ENCODE measurements at places on chromosomes 3 and 15.
A peak's percentile ranks its signal among the peaks of the same experiment; 100 is the strongest.

DNA sequence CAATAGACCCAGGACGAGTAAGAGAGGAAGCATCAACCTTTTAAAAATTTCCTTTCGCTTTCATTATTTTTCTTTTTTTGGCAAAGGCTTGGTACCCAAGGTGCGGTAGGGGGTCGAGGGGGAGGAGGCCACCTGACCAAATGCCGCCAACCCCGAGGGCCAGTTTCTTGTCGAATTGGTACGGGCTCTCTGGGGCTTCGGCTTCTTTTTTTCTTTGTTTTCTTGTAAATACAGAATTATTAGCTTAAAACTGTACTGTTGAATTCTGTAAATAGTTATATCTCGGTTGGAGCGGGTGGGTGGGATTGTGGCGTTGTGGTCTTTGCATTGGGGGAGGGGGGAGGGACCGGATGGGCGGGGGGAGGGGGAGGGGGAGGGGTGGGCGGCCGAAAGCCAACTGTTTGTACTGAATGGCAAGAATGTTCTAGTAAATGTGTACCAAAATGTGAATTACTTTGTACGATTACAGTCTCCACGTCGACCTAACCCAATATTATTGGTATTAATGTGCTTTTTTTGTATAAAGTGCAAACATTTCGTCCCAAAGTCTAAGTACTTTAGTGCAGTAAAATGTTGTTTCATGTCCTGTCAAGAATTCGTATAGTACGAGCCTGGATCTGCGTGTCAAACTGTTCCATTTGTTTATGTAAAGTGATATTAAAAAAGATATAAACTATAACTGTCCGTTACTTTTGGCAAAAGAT is 4.7 kb downstream of the ZIC1 start:
- no peak for DNase-seq

DNA sequence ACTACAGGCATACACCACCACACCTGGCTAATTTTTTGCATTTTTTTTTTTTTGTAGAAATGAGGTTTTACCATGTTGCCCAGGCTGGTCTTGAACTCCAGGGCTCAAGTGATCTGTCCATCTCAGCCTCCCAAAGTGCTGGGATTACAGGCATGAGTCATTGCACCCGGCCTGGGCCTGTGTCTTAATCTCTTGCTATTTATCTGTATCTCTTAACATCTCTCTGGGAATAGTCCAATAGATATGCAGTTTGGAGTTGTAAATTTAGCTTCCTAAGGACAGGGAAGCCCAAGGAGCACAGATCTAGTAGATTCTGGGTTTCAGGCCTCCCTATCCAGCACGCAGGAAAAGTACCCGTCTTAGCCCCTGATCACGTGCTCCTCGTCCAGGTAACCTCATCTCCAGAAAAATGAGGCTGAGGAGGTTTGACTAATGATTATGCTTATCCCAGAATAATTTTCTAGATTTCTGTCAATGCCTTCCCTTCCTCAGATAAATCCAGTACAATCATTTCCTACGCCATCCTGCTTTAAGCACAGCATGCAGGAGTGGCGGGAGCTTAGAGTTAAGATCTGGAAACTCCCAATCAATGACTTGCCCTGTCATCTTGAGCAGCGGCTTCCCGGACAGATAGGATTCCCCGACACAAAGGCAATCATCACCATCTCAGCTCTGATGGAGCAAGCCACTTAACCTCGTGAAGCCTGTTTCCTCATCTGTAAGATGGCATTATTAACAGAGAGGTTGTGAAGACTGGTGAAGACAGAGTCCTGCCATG is 12.3 kb upstream of the CTDSPL start:
- no peak for DNase-seq

- DNase-seq, result no peak
These were observed 26.9 kb upstream of the WDR72 start for GRCh38 chr15:53786401-53786800.

GRCh38 chr3:107845380-107846278 is 245.2 kb downstream of the CD47 start:
- DNase-seq, result no peak

GRCh38 chr15:42832576-42832975 is 88.0 kb downstream of the TTBK2 start:
- DNase-seq, result no peak

- no peak for DNase-seq
These were observed 11.1 kb downstream of the RIOX2 start for GRCh38 chr3:97960993-97961766.

DNA sequence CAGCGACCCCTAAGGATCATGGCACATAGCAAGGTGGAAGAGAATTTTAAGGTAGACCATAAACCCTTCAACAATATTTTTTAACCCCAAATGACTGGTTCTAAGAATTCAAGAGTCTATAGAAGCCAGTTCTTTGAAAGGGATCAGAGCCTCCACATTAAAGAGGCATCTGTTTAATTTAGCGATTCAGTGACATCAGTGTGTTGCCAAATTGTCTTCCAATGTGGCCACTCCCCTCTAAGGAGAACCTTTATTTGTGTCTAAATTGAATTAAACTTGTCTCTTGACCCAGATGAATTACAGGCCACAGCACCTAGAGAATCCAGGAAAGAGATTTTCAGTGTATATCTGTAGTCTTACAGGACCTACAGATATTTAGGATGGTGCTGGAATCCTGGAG is 6.6 kb upstream of the SH3BP5 start:
- no peak for DNase-seq

DNA sequence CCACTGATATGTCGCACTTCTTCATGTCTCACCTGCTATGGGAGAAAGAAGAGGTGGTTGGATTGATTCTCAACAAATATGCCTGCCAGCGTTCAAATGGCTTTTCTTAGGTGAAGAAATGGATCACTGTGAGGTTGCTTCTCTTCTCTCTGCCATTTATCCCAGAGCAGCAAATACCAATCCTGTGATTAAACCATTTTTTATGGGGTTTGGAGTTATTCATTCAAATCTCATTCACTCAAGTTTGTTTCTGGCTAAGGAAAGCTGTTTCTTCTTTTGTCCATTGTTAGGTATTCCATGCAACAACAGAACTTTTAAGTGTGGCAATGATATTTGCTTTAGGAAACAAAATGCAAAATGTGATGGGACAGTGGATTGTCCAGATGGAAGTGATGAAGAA is 12.2 kb upstream of the C3orf52 start:
- no peak for DNase-seq

DNA sequence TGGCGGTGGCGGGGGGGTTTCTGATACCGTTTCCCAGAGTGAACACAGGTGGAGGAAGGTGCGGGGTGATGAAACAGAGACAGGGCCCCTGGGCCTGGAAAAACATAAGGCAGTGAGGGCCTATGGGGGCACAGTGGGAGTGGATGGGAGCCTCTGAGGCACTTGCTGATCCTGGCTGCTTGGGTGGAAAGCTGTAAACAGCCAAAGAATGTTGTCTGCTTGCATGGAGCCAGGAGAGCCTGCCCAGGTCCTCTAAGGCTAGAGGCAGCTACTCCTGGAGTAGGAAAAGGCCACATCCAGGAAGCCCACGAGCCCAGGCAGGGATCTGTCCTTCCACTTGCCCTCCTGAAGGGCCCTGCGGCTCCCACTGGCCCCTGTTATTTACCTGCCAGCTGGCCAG is 2.9 kb upstream of the SEMA3B start:
- no peak for DNase-seq

- DNase-seq, result no peak
These were observed 121.4 kb downstream of the KLHL25 start for GRCh38 chr15:85673326-85673725.

- DNase-seq, result peak; percentile 15
These were observed 1.4 kb upstream of the CHRNA7 start for GRCh38 chr15:32028921-32029320.

DNA sequence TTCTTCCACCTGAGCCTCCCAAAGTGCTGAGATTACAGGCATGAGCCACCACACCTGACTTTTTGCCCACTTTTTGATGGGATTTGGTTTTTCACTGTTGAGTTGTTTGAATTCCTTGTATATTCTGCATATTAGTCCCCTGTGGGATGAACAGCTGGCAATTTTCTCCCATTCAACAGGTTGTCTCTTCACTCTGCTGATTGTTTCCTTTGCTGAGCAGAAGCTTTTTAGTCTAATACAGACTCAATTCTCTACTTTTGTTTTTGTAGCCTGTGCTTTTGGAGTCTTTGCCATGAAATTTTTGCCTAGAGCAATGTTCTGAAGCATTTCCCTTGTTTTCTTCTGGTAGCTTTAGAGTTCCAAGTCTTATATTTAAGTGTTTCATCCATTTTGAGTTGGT is 62.7 kb upstream of the MFGE8 start:
- DNase-seq, result no peak

DNA sequence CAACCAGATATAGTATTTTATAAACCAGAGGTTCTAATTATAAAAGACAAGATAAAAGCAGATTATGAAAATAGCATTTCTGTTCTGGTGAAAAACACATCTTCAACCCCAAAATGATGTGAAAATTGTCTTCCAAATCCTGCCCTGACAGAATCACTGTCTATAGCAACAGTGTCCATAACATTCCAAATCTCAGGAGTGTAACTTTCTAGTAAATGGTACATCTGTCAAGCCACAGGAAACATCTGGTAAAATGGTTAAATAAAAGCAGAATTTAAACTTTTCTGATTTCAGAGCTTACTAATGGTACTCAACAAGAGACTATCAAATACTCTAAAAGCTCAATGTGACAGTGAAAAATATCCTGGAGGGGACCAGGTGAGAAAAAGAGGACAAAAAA is 60.5 kb downstream of the VGLL4 start:
- no peak for DNase-seq

DNA sequence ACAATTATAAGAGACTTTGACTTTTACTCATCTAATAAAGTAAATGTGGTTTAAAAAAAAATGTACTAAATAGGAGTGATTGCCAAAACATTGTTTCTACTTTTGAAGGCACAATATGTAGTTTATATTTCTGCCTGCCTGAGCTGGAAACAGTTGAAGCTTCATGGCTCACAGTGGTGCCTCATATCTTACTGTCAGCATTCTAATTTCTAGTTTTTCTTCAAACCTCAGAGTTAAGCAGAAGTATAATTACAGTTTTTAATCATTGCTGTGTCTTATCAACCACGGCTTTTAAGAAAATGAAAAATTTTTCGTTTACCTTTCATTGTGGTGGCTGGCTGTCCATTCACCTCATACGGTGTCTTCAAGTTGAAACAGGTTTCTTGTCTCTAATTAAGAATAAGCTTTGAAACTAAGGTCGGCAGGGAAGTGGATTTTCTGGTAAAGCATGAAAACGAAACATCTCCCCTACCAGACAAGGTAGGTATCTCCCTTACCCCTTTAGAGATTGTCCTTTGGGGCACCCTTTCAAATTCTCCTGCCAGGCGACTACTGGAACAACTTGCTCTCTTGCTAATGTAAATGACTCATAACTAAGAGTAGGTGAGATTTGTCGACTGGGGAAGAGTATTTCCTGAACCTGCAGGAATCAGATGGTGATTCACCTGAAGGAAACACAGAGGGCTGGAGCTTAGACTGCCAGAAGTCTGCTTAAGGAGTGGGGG is at the start of gene GPR87:
GPR87 (minus strand) TSS at position 554 of the 725 bp plus-strand sequence. CDS start 16,720 bp downstream, outside the sequence.
- DNase-seq, result no peak

- no peak for DNase-seq
These were observed 20.2 kb upstream of the PARP14 start for GRCh38 chr3:122660297-122660974.

GRCh38 chr15:57527382-57528091 is 64.2 kb upstream of the MYZAP start:
- DNase-seq, result peak; percentile 76

- DNase-seq, result no peak
These were observed 6.6 kb upstream of the SUCNR1 start for GRCh38 chr3:151866711-151867410.

- DNase-seq, result no peak
These were observed 1.4 kb downstream of the ST6GAL1 start for GRCh38 chr3:186931532-186932280.

GRCh38 chr15:74500401-74500800 is 39.4 kb upstream of the UBL7 start:
- no peak for DNase-seq

- no peak for DNase-seq
These were observed 372.7 kb upstream of the ATP10A start for GRCh38 chr15:26235864-26236263.

- no peak for DNase-seq
These were observed 30.1 kb downstream of the GOLGB1 start for GRCh38 chr3:121719423-121719822.

GRCh38 chr15:47857776-47858167 is 140.5 kb downstream of the SEMA6D start:
- DNase-seq, result no peak

GRCh38 chr15:81334768-81335435 is 11.0 kb upstream of the STARD5 start:
- no peak for DNase-seq

DNA sequence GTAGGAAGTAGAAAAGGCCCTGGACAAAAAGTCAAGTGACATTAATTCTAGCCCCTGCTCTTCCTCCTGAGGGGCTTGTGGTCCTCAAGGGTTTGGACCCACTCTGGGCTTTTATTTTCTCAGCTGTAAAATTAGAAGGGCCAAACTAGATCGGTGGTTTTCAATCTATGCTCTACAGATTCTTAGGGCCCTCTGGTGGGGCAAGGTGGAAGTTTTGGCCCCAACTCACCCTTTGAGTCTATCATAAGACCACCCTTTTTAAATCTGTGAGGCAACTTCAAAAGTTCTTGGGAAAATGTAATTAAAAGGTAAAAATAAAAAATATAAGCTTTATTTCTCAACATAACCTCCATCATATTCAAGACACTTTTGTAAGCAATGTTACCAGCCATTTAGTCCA is 25.6 kb upstream of the CFAP161 start:
- DNase-seq, result no peak

GRCh38 chr3:68468695-68469375 is 463.5 kb downstream of the TAFA4 start:
- DNase-seq, result no peak

DNA sequence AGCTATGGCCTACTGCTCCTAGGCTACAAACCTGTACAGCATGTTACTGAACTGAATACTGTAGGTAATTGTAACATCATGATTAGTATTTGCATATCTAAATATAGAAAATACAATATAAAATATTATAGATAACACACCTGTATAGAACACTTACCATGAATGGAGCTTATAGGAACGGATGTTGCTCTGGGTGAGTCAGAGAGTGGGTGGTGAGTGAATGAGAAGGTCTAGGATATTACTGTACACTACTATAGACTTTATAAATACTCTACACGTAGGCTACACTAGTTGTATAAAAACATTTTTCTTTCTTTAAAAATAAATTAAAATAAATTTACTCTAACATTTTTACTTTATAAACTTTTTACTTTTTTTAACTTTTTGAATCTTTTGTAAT is 224.0 kb upstream of the CBLB start:
- no peak for DNase-seq

DNA sequence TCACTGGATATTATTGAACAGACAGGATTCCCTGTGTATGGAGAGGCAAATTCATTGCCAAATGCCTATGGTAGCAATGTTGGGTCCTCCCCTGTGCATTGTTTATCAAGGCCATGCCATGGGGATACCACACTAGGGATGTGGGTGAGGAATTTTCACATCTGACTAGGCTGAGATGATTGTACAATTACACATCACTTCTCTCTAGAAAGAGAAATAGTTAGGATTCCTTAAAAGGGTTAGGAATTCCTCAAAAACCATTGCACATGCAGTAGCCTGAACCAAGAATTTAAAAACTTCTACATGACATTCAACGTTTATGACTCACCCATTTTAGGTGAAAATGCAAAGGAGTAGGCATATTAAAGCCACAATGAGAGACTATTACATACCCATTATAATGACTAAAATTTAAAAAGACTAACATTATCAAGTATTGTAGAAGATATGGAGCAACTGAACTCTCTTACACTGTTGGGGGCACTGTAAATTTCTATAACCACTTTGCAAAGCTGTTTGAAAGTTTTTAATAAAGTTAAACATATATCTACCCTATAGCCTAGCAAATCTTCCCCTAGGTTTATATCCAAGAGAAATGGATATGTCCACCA is 175.9 kb downstream of the THRB start:
- DNase-seq, result no peak

GRCh38 chr3:52289747-52290595 is 2.3 kb downstream of the GLYCTK start:
- DNase-seq, result no peak
